ENCODE measurements at places on chromosomes 2 and 18. TPM values are rescaled to one million over a fixed set of nuclear protein-coding genes. Genes with fewer than 3 reads are reported as not detected.
A peak's percentile ranks its signal among the peaks of the same experiment; 100 is the strongest.

DNA sequence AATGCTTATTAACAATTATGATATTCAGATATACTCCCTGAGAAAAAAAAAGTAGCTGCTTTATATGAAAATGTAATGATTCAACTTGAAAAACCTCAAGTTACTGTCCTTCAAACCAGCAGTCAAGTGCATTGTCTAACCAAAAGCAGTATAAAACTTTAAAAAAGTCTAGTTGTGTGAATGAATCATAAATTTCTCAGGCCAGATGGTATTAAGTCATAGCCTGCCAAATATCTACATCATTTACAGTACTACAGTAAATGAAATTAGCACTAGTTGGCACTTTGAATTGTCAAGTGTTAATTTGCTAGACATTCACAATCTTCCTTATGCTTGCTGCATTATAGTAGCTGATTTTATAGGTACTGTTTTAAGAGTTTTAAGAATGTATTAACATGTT, 85.9 kb downstream of the CBLN2 start:
- DNase-seq: no peak

DNA sequence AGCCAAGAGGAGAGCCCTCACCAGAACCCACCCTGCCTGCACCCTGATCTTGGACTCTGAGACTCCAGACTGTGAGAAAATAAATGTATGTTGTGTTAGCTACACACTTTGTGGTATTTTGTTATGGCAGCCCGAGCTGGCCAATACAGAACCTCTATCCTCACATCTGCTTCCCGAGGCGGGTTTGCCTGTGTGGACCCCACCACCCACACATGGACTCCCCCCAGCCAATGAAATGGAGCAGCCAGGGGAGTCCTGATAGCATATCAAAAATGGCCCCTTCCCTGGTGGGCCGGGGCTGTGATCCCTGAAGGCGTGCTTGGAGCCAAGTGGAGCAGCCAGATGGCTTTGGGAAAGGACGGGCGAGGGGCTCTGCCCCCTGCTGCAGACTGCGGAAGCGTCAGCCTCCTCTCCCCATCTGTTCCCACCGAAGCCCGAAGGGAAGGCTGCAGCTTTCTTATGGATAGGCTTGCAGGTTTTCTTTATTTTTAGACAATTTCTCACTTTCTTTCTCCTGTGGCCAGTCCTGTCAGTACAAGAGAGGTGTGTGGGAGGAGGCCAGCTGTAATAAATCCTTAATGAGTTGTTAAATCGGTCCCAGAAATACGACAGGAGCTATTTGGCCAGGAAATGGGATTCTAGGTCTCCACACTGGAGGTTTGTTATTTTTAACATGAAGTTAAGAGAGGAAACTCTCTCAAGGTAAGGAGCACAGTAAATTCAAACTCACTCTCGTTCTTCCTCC, 34.4 kb downstream of the TEX51 start:
- no peak for DNase-seq

DNA sequence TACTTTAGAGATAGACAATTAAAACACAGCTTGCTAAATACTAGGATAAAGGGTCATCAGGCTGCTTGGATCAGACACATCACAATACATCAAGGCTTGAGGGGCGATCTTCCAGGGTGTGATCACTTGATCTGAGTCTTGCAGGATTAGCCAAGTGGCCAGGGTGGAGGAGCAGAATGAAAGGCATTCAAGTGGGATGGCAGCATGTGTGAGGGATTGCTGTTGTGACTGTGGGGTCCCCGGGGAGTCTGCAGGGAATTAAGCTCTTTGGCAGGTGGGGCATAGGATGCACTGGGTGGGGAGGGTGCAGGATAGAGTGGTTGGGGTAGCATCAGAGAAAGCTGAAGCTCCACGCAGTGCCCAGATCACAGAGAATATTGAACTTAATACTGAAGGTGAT, 58.0 kb upstream of the TMEM163 start:
- no peak for DNase-seq

DNA sequence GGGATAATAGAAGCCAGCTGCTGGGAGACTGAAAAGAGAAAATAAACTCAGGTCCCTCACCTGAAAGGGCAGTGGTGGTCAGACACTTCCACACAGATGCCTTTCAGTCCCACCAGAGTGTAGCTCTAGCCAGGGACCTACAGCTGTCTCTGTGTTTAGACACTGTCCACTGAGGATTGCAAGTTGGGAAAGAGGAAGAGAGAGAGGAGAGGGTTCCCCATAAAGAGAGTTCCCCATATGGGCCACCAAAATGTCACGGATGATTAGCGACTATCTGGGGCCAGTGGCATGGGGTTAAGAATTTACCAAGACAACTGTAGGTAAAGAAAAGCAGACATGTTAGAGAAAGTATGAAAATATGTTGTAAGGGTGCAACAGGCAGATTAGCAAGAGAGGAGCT, 36.7 kb upstream of the SKA1 start:
- no peak for DNase-seq

DNA sequence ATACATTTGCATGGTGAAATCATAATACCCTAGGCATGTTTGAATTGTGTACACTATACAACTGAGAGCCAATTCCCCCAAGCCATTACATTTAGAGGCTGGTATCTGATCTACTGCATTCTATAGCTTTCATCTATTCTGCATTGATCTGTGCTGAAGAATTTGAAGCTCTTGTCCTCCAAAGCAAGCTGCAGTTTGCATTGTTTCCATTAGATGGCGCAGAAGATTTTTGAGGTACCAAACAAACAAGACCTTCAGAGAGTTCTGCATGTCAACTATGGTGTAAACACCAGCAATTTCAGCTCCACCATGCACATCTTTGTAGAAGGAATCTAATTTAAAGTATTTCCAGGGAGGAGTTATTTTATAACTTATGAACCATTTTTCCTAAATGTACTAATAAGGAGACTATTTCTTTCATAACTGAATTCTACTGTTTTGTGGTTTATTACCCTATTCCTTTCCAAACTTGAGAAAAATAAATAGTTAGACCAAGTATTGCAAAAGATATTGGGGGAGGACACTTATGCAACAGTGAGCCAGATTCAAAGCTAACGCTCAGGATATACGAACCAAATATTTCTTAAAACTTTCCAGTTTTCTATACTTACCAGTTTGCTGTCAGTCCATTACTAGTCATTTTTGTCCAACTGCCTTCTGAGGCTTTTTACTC, 761.8 kb upstream of the ACVR2A start:
- DNase-seq: peak; percentile 29

DNA sequence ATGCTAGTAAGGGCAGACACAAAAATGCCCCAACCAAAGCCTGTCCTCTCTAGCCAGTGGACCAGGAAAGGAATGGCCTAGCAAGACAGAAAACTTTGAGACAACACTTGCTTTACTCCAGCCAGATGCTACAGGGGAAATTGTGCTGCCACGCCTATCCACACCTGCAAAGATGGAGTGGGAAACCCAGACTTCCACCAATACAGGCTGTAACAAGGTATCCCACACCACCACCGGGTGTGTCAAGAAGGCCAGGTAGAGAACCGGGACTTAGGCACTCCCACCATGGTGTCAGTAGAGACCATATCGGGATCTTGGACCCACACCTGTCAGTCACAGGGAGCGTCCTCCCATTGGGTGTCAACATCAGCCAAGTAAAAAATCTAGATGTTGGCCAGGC, 16.2 kb upstream of the ESPNL start:
- DNase-seq: no peak

DNA sequence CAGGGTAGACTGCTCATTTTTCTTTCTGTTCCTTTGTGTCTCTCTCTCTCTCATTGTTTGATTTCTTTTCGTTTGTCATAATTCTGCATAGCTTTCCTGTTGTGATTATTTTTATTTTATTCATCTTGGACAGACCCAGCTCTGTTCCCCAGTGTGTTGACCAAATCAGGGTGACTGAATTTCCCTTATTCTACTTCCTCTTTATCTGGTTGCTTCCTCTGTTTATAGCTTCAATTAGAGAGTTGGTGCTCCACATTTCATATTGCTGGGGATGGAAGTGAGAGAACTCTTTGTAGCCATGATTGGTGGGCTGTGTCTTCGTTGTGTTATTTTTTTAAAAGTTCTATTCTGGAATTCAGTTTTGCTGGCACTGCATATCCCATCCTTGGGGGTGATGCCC, 19.1 kb downstream of the PROKR1 start:
- no peak for DNase-seq

GRCh38 chr2:43313642-43314017, 87.2 kb upstream of the ZFP36L2 start:
- DNase-seq: no peak

DNA sequence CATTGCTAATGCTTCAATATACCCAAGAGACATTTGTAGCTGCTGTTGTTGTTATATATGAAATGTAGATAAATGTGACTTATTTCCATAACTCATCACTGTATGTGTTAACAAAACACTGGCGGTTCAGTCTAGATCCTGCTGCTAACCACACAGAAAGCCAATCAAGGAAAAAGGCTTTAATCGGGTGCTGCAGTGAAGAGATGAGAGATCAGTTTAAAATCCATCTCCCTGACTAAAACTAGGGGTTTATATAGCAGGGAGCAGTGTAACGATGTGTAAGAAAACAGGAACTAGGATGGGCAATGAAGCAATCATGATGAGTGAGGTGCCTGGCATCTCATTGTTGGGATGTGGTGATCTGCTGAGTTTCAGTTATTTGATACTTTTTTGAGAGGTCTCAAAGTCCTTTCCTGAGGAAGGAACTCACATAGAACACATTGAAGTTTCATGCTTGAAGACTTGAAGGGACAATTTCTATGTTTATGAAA, 677.7 kb upstream of the CDH7 start:
- DNase-seq: no peak

GRCh38 chr2:101638181-101638711, 59.3 kb upstream of the MAP4K4 start:
- no peak for DNase-seq

GRCh38 chr2:215299337-215299859, 12.5 kb upstream of the ATIC start:
- DNase-seq: no peak

GRCh38 chr2:179701524-179702110, 159.8 kb downstream of the ZNF385B start:
- no peak for DNase-seq

DNA sequence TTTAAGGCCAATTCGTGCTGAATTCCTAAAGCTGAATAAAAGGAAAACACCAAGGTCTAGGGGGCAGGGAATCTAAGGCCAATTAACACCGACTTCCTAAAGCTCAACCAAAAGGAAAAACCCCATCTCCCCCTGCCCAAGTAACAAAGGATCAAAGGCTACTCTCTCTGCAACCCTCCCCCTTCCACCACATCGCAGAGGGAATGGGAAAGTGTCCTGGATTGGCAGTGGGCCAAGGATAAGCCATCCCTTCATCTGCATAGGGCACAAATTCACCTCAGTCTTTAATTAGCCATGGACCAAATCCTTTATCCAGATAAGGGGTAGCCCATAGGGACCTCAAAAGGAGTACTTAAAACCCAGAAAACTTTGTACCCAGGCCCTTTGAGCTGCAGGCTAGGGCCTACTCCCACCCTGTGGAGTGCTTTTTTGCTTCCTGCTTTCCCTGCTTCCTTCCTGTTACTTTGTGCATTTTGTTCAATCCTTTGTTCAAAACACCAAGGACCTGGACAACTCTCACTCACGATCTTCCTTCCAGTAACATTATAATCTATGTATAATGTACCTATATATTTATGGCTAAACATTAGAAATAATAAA, 2119.8 kb upstream of the CELF4 start:
- no peak for DNase-seq

GRCh38 chr2:100267751-100268150, 54.5 kb downstream of the LONRF2 start:
- no peak for DNase-seq

DNA sequence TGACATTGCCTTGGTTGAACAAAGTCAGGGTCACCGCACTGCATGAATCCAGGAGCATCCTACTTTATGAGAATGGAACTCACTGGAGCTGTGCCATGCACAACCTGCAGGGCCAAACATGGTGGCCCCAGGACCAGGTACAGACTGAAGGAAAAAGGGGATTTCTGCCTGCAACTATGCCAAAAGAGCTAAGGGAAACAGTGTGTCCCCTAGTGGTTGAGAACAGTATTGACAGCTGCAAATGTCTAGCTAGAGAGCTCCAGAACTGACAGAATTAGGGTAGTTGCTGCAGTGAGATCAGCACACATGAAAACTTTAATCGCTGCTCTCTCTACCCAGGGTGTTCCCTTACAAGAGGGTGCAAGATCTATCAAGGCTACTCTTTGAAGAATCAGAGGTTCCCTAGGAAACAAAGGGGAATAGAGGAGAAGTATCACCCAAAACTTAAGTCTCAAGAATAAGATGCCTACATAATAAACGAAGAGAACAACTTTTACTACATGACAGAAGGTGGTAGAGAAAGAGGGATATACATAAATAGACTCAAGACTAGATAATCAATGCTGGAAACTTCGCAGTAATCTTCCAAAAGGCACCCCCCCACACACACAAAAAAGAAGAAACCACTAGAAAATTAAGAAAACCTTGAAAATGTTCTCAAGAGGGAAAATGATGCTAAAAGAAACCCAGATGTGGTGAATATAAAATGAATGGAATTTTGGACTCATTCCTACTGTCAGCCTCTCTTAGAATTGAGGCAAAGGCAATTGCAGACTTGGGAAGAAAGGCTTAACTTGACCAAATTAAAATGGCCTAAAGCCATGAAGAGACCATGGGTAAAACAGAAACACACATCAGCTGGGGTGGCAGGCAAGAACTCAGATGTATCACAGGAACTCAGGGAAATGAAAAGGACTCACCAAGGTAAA, 43.6 kb upstream of the IHH start:
- DNase-seq: no peak

DNA sequence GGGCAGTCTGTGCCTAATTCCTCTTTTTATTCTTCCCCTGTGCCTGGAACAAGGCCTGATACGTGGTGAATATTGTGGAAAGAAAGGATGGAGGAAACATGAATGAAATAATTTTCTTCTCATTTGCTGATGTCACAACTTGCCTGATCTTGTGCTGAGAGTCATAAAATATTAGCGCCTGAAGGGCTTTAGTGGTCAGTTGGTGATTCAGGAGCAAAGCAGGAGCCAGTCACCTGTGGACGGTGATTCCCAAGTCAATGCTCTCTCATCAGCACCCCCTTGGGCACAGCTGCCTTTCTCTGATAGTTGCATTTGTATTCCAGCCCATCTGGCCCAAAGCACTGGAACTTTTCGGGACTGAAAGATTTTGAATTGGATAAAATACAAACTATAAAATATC, 502.6 kb upstream of the RAB12 start:
- no peak for DNase-seq

- no peak for DNase-seq
These were observed 15.2 kb upstream of the REV1 start for GRCh38 chr2:99504844-99505584.

Gene OSBPL1A
- 48.6 TPM for total RNA-seq

Gene CTLA4
- total RNA-seq: not detected

Gene MC2R
- not detected for total RNA-seq

Gene PDIA6
- total RNA-seq: 291 TPM

Gene C2orf81
- 3.4 TPM for total RNA-seq

Gene ARL5A
- total RNA-seq: 64.5 TPM

Gene COLEC11
- 2.8 TPM for total RNA-seq

Gene SERPINB4
- not detected for total RNA-seq

Gene DARS1
- total RNA-seq: 69.6 TPM

Gene DSG1
- total RNA-seq: not detected

Gene LYPD1
- 0.93 TPM for total RNA-seq

Gene SCG2
- 0.94 TPM for total RNA-seq

Gene NFATC1
- total RNA-seq: 15.0 TPM

Gene CDH2
- total RNA-seq: 0.78 TPM

Measured in thyroid gland (tissue), 4 donors.